ENCODE measurements at places on chromosomes 1 and 21.

DNA sequence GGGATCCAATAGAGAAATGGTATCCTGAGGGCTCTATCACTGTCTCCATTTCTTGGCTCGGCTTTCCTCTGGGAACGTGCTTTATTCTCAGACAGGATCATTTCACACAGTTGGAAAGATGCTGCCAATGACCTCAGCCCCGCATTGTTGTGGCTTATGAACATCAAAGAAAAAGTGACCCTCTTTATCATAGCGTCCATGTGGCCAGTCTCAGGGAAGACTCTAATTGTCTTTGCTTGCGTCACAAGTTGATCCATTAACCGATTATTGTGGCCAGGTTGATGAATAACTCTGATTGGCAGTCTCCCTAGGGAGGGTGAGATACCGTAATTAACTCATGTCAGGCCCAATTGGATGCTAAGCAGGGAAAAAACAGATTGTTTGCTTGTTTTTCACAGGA, 10.4 kb upstream of the TMEM9 start:
- no peak for DNase-seq

DNA sequence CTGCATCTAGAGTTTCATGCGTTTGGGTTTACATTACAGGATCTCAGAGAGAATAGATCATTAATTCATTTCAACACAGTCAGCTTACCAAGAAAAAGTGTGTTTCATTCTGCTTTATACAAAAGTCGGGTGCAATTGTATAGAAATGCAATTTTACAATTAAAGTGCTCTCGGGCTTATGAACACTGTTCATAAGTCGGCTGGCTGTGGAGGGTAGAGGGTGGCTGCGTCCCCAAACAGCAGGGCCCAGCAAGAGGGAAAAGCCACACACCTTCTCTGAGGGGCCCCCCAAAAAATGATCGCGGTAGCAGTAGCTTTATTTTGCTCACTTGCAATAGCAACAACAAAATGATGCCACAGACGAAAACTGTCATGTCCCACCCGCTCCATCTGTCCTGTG, 13.8 kb upstream of the ZBTB18 start:
- no peak for DNase-seq

- DNase-seq, result no peak
Measured at GRCh38 chr1:70146488-70146887, 58.9 kb downstream of the LRRC40 start.

DNA sequence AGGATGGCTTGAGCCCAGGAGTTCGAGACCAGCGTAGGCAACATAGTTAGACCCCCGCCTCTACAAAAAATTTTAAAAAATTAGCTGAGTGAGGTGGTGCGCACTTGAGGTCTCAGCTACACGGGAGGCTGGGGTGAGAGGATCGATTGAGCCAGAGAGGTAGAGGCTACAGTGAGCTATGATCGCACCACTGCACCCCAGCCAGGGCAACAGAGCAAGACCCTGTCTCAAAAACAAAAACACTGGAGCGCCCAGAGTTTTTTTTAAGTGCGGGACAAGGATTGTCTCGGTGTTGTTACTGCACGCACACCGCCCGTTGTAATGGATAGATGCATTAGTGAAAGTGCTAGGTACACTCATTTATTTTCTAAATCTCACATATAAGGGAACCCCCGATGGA, 37.1 kb downstream of the PIK3CD start:
- no peak for DNase-seq

GRCh38 chr1:203440771-203441170, 34.8 kb upstream of the PRELP start:
- DNase-seq, result peak; percentile 60

DNA sequence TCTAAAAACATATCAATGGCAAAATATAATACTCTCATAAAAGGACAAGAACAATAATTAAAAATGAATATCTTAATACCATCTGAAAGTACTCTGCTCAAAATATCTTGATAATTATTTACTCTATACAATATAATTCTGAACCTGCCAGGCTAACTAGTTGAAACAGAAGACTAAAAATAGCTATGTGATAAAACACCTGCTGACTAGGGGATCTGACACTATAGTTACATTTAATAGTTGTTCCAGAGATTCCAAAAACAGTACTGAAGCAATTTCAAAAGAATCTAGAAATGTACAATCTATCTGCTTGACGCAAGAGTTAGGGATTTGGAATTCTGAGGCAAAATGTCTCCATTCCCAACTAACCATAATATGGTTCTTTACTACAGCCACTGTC, 30.2 kb downstream of the ERO1B start:
- DNase-seq, result no peak

DNA sequence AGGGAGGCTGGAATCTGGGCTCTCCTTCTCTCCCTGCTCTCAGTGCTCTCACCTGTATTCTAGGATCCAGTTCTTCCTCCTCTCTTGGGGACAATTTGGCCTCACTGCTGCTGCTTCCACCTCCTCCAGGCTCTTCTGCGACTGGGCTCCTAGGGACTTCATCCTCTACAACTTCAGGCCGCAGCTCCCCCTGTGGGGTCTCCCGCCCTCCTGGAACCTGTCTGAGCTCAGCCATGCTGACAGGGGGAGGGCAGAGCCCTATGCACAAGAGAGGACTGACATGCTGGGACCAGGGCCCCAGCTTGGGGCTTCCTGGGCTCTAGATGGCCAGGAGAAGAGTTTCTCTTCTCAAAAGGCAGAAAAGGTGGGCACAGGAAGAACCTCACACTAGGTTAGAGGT, 1.0 kb downstream of the SH3BP5L start:
- DNase-seq, result peak; percentile 9

GRCh38 chr1:149884433-149885338, 14.7 kb upstream of the BOLA1 start:
- DNase-seq, result no peak

GRCh38 chr1:164756741-164757140, 197.8 kb downstream of the PBX1 start:
- DNase-seq, result no peak

DNA sequence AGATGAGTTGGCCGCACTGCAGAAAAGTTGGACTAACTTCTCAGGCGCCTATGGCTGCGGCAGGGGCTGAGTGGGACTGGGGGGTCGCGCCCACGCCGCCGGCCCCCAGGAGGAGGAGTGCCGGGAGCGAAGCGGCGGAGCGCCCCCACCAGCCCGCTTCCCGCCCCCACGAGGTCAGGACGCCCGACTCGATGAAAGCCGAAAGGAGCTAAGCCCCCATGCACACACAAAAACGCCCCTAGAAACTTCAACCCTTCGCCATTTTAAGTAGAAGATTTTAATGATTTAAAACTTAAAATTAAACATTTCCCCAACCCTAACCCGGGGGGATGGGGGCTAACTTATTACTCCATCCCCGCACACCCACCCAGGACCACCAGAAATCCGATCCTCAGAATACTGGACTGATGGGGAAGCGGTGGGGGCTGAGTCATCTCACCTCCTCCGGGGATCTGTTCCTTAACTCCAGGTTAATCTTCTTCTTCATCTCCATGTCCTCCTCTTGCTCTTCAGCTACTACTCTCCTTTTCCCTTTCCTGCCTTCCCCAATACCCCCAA, 539 bp downstream of the ANP32E start:
- DNase-seq, result no peak

DNA sequence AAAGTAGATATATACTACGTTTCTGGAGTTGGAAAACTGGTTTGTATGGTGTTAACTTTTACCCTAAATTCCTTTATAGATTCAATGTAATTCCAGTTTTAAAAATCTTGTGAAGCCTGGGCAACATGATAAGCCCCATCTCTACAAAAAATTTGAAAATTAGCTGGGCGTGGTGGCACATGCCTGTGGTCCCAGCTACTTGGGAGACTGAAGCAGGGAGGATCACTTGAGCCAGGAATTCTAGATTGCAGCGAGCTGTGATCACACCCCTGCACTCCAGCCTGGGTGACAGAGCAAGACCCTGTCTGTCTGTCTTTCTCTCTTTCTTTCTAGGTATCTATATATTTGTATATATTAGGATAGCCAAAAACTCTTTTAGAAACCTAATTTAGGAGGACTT, 141.9 kb downstream of the CLEC20A start:
- no peak for DNase-seq

DNA sequence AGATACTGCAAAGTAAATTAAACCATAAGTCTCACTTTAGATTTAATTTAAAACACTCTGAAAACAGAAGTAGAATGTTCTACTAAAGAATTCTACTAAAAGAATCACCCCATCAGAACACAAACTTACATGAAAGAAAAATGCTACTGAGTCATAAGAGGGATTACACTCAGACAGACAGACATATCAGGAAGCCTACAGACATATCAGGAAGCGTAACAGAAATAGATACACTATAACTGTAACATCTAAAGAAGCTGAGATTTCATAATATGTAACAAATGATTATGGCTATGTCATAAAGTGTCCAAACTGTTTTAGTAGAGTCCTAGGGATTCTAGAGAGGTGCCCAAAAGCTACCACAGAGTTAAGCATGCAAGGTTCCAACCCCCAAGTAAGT, 23.9 kb downstream of the FOXJ3 start:
- DNase-seq, result no peak

- no peak for DNase-seq
Measured at GRCh38 chr1:118209648-118210047, 24.6 kb upstream of the SPAG17 start.

- no peak for DNase-seq
Measured at GRCh38 chr1:228273720-228274451, 66.0 kb downstream of the OBSCN start.

- no peak for DNase-seq
Measured at GRCh38 chr1:111758373-111758772, 2.7 kb downstream of the DDX20 start.

GRCh38 chr1:90501281-90501680, 215.8 kb downstream of the BARHL2 start:
- DNase-seq, result no peak

DNA sequence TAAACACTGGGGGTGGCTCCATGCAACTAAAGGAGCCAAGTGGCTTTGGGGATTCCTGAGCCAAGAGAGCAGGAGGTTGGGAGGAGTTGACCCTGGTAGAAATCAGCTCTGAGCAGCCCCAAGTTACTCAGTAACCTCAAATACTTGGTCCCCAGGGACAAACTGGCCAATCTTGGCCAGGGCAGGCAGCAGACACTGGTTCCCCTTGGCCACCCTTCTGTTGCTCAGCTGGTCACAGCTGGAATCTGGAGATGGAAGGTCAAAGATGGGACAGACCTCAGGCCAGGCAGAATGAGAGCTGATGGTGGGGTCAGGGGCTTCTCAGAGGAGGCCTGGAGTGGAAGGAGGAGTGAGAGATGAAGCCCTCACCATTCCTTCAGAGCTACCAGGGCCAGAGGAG, 3.3 kb upstream of the RHBG start:
- DNase-seq, result no peak

- no peak for DNase-seq
Measured at GRCh38 chr1:29358183-29358582, 121.9 kb downstream of the PTPRU start.

GRCh38 chr1:67630438-67631045, 54.5 kb upstream of the GADD45A start:
- no peak for DNase-seq

GRCh38 chr1:113416496-113416895, 26.2 kb downstream of the MAGI3 start:
- DNase-seq, result no peak

DNA sequence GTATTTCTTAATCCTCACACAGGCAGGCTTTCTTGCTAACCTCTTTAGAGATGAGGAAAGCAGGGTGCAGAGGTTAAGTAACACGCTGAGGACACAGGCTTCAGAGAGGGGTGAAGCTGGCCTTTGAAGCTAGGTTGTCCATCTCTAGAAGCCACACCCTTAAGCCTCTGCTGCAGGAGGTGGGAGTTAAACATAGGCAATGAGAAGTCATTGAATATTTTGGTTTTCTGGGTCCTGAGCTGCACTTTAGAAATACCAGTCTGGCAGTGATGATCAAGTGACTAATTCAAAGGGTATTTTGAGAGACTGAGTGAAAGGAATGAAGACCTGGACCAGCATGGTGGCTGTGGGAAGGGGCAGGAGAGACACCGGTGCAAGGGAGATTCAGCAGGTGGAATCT, 9.9 kb downstream of the KCNJ15 start:
- DNase-seq, result no peak

- peak; percentile 13 for DNase-seq
Measured at GRCh38 chr1:168235937-168236336, 10.1 kb downstream of the SFT2D2 start.

DNA sequence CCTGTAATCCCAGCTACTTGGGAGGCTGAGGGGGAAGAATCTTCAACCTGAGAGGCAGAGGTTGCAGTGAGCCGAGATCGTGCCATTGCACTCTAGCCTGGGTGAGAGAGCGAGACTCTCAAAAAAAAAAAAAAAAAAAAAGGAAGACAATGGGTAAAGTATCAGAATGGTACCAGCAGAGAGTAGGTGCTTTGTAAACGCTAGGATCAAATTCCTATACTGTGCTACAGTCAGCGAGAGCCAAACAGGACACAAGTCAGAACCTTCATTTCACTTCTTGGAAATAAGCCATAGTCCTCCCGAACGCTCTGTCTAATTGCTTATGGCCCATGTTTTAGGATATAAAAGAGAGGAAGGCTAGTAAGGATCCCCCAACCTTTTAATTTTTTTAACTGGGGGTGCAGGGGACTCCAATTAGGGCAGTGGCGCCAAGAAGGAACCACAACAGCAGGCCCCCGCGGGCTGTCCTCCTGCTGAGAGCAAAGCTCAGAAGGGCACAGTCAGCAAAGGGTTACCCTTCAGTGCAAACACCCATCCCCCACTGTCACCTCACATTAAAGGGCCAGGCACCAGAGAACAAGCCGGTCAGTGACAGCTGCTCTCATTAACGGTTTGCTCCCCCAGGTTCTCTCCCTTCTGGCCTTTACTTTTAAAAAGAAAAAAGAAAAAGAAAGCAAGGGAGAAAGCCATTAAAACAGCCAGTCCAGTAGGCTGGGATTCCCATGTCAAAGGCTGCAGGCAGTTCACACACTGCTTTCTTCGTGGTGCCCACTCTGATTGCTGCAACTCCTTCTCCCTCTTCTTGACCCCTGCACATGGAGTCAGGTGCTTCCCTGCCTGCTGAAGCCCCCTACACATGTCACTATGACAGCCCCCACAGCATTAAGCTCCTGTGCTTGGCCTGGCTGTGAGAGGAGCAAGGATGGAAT, 69.4 kb downstream of the PLPP3 start:
- DNase-seq, result no peak

DNA sequence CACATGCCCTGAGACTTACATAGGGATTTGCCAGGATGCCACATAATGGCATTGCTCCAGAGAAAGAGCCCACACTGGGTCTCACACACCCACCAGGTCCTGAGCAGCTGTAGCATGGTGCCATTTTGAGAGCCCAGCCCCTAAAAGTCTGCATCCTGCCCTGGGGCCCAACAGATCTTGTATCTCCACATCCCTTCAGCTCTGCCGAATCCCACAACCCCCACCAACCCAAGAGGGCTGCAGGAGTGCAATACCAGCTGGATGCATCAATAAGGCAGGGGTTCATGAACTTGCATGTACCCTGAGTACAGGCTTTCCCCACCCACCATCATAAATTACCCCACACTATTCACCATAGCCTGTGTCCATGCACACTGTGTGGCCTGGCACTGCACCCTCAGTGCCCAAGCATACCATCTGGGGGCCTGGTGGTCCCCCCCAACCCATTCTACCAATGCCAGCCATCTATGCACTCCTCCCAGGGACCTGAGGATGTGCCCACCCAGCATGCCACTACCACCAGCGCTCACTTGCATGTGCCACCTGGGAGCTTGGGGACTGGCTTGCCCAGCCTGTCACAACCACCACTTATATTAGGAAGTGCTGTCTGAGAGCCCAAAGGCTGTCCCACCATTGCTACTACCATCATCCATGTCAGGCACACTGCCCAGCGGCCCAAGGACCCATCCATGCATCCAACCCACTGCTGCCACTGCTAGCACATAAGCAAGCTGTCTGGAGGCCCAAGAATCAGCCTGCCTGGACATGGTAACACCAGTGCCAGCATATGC, 4.1 kb upstream of the KRTAP12-2 start:
- DNase-seq, result no peak

GRCh38 chr1:36559061-36559460, 76.3 kb upstream of the CSF3R start:
- DNase-seq, result no peak

Measured in Caco-2 (cell line).